Right atrium auricular region (tissue), 2 donors: ENCODE measurements at places on chromosomes 7 and 10.

DNA sequence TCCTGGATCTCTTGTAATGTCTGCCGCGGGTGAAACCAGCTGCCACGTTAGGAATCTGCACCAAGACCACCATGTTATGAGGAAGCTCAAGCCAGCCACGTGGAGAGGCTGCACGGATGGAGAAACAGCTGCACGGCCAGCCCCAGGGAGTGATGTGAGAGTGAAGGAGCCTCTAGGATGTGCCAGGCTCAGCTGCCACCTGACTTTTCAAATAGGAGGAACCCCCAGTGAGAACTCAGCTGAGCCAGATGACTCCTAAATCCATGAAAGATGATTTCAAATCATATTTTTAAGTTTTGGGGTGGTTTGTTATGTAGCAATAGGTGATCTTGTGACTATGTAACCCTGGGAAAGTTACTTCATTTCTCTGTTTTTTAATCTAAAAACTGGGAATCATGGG lies 71.7 kb downstream of the PRKAG2 start:
- DNase-seq: no peak

- DNase-seq: no peak
Measured at GRCh38 chr7:97421307-97421930, 303.9 kb downstream of the SDHAF3 start.

- DNase-seq: no peak
Measured at GRCh38 chr10:21732067-21732772, 198.2 kb downstream of the MLLT10 start.

- DNase-seq: no peak
Measured at GRCh38 chr10:22343731-22344130, 1.6 kb upstream of the SPAG6 start.

DNA sequence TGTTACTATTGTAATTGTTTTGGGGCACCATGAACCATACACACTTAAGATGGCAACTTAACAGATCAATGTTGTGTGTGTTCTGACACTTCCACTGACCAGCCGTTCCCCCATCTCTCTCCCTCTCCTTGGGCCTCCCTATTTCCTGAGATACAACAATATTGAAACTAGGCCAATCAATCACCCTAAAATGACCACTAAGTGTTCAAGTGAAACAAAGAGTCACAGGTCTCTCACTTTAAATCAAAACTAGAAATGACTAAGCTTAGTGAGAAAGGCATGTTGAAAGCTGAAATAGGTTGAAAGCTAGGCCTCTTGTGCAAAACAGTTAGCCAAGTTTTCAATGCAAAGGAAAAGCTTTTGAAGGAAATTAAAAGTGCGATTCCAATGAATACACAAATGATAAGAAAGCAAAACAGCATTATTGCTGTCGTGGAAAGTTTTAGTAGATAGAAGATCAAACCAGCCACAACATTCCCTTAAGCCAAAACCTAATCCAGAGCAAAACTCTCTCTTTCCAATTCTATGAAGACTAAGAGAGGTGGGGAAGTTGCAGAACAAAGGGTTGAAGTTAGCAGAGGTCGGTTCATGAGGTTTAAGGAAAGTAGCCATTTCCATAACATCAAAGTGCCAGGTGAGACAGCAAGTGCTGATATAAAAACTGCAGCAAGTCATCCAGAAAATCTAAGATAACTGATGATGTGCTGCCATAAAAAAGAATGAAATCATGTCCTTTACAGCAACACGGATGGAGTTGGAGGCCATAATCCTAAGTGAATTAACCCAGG lies 90.6 kb downstream of the MTPN start:
- no peak for DNase-seq

GRCh38 chr7:143013893-143014292 lies 13.0 kb downstream of the OR9A2 start:
- DNase-seq: no peak

- DNase-seq: no peak
Measured at GRCh38 chr10:5453749-5454489, 41.6 kb downstream of the NET1 start.

GRCh38 chr7:105691680-105692564 lies 110.6 kb upstream of the EFCAB10 start:
- peak; percentile 79 for DNase-seq

DNA sequence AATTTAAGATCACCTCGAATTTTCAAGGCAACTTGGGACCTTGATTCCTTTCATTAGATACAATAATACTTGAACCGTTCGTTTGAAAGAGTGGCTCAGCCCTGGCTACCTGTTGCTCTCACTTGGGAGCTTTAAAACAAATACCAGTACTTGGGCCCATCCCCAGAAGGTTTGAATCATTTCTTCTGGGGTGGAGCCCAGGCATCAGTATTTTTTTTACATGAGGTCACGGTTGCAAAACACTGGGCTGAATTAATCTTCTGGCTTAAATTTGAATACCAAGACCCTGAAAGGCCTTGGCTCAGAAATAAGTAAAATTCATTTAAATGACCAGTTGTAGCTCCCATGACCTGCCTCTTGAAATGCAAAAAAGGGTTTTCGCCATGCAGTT lies 214.9 kb downstream of the CREB5 start:
- DNase-seq: peak; percentile 63

DNA sequence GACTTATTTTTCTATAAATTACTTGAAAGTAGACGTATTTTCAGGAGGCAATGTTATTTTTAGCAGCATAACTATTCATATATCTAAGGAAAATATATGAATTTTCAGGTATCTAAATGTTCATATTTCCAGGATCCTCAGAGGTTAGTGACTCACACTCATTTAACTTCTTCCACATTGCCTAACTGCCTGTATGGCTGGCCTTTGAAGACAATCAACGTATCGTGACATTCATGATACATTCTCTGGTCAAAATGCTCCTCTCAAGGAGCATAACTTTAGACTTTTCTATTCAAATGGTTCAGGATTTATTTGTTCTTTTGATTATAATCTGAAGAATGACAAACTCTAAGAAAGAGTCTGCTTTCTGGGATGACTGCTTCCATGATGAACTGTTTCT lies 89.3 kb downstream of the SEMA3C start:
- DNase-seq: no peak

DNA sequence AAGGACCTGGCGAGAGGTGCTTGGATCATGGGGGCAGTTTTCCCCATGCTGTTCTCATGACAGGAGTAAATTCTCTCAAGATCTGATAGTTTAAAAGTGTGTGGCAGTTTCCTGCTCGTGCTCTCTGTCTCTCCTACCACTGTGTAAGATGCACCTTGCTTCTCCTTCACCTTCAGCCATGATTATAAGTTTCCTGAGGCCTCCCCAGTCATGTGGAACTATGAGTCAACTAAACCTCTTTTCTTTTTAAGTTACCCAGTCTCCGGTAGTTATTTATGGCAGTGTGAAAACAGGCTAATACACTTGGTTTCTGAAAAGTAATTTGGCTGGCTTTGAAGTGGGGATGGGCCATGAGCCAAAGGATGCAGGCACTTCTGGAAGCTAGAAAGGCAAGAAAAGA lies 268.0 kb upstream of the KAT6B start:
- no peak for DNase-seq

- no peak for DNase-seq
Measured at GRCh38 chr10:17790651-17791050, 18.5 kb upstream of the MRC1 start.

DNA sequence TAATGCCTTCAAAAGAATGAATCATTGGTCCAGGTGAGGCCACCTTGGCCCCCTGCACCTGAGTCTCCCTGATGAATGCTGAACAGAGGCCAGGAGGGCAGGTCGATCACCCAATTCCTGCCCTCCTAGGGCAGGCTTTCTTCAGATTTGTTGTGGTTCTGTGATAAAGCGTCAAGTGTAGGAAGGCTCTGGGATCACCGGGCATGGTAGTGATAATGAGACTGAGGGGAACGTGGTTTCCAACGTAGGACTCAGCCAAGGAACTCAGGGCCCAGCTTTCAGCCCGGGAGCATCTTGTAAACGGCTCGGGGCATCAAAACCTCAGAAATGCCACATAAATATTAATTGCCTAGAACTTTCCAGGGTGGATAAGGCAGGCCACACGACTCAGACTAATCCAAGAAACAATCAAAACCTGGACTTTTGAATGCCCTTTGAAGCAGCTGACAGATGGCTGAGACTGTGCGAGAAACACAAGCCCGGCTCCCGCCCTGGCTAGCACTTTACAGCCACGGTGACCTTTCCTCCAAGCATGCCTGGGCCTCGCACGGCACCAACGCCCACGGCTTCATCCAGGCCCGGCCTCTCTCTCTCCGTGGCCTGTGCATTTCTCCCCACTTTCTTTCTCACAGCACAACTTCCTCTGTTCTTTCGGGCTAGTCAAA lies 239.3 kb upstream of the GRB10 start:
- DNase-seq: peak; percentile 61
